HepG2 (cell line): ENCODE measurements at places on chromosomes 1 and 21. TPM values are rescaled to one million over a fixed set of nuclear protein-coding genes. Genes with fewer than 3 reads are reported as not detected.

CLDN19 gene
- 4.3 and 7.6 TPM in 2 replicates for total RNA-seq

PTPN14 gene
- 4.7 and 8.4 TPM in 2 replicates for total RNA-seq

PER3 gene
- 3.0 and 3.3 TPM in 2 replicates for total RNA-seq

NFYC gene
- 33.9 and 41.3 TPM in 2 replicates for total RNA-seq

NFIA gene
- total RNA-seq = 14.8 and 28.5 TPM in 2 replicates

ELF3 gene
- 7.9 and 11.5 TPM in 2 replicates for total RNA-seq

SH2D2A gene
- 0.59 and 0.73 TPM in 2 replicates for total RNA-seq

SPATA17 gene
- 1.6 and 1.7 TPM in 2 replicates for total RNA-seq

ETV3L gene
- total RNA-seq = not detected in 2 replicates

FAM72B gene
- 6.7 and 7.6 TPM in 2 replicates for total RNA-seq

RIPPLY3 gene
- 0.09 and 0.13 TPM in 2 replicates for total RNA-seq

SDHC gene
- 27.1 and 85.0 TPM in 2 replicates for total RNA-seq

ACOT7 gene
- 33.0 and 43.2 TPM in 2 replicates for total RNA-seq

PRELP gene
- total RNA-seq = not detected in 2 replicates

MCOLN3 gene
- 0.04 TPM in 1 of 2 replicates, not detected in the other for total RNA-seq

KANK4 gene
- total RNA-seq = 25.7 and 28.8 TPM in 2 replicates

SIM2 gene
- 0.53 TPM in 2 replicates for total RNA-seq

SPATA45 gene
- 0.64 and 0.86 TPM in 2 replicates for total RNA-seq

LRRC53 gene
- total RNA-seq = not detected in 2 replicates

AK4 gene
- total RNA-seq = 160 and 244 TPM in 2 replicates

S100A8 gene
- not detected in 2 replicates for total RNA-seq

LYPD8 gene
- not detected in 2 replicates for total RNA-seq

HP1BP3 gene
- 137 and 163 TPM in 2 replicates for total RNA-seq

IL20 gene
- not detected in 2 replicates for total RNA-seq

FCRL4 gene
- total RNA-seq = not detected in 2 replicates

HHAT gene
- 2.9 and 4.9 TPM in 2 replicates for total RNA-seq

SPRR2F gene
- total RNA-seq = not detected in 2 replicates

ASCL5 gene
- not detected in 2 replicates for total RNA-seq

FALEC gene
- 0.71 TPM in 1 of 2 replicates, not detected in the other for total RNA-seq

DCDC2B gene
- not detected in 2 replicates for total RNA-seq

IL12RB2 gene
- total RNA-seq = not detected in 2 replicates

RPE65 gene
- total RNA-seq = not detected in 2 replicates

COX20 gene
- total RNA-seq = 95.8 and 110 TPM in 2 replicates

PLA2G2D gene
- total RNA-seq = not detected in 2 replicates

LENEP gene
- 0.29 TPM in 1 of 2 replicates, not detected in the other for total RNA-seq

FMO3 gene
- total RNA-seq = not detected in 2 replicates

TMEM82 gene
- 0.29 and 0.97 TPM in 2 replicates for total RNA-seq

SPRR2G gene
- total RNA-seq = not detected in 2 replicates

KMO gene
- not detected in 2 replicates for total RNA-seq
